ENCODE measurements at places on chromosomes 16 and 17.
A peak's percentile ranks its signal among the peaks of the same experiment; 100 is the strongest.

- DNase-seq: no peak
Measured at GRCh38 chr17:64635647-64636305, 26.3 kb downstream of the SMURF2 start.

- peak; percentile 77 for DNase-seq
Measured at GRCh38 chr17:54968988-54969332, 395 bp downstream of the STXBP4 start.

GRCh38 chr17:47774987-47775580 lies 42.0 kb downstream of the TBX21 start:
- DNase-seq: no peak

- no peak for DNase-seq
Measured at GRCh38 chr17:79831265-79832217, 7.7 kb downstream of the CBX4 start.

- no peak for DNase-seq
Measured at GRCh38 chr17:3659541-3660111, 8.8 kb downstream of the TAX1BP3 start.

DNA sequence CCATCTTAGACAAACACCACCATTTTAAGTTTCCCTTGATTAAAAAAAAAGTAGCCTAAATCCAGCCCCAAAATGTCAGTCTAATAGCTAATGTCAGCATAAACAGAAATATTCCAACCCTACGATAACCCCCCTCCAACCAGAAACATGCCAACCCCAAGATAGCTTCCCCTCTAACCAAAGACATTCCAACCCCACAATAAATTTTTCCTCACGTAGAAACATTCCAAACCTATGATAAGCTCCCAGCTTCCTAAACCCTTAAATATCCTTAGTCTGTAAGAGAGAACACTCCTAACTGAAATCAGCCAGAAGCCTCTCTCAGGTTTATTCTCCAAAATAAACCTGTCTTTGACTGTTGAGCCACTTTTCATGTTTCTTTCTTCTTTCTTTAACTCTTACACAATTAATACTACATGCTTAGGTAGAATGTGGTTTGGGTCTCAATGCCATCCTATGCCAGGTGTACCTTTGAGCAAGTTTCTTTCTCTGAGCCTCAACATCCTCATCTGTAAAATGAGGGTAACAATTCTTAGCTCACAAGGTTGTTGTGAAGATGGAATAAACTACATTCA lies 10.5 kb upstream of the KRT38 start:
- DNase-seq: no peak

GRCh38 chr17:62765351-62765750 lies 42.8 kb downstream of the MARCHF10 start:
- DNase-seq: no peak

DNA sequence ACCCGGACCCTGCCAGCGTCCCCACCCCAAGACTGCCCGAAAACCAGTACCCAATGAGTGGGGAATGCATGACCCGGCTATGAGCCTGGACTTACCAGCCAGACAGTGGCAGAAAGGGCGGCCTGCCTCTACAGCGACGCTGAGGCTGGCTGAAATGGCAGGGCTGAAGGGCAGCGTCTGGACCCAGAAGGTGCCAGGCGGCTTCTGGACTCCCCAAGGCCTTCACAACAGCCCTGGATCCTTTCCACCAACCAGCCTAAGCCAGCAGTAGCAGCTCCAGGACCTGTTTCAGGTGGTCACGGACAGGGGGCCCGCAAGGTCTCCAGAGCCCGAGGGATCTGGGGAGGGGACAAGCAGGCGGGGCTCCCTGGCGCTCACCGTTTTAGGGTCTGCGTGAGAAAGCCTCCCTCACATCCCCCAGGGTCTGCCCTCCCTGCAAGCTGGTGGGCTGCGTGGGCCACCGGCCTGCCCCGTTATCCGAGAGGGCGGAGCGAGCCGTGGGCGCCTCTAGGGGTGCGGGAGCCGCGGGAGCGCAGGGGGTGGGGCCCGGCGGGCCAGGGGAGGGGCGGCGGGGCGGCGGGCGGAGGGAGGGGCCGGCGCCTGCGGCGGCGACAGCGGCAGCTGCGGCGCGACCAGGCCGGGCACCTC lies at the start of gene RIPOR1:
RIPOR1 (plus strand) TSS at position 608 of the 648 bp plus-strand sequence. CDS start 9,618 bp downstream, outside the sequence.
- DNase-seq: peak; percentile 83

DNA sequence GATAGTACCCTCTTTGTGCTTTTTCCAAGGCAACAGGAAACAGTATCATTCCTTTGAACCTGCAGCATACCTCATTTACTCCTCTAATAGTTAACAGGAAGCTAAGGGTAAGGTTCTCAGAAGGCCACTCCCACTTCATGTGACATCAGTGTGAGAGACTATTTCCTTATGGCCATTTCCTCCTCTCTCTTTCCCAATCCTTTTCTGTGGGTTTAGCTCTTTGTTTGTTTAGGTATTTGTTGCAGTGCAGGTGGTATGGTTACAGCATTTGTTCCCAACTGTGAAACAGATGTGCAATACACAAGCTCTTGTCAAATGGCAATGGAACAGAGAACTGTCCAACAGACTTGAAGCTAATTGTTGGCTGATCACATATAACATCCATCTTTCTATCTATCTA lies 14.7 kb downstream of the TMC5 start:
- no peak for DNase-seq

GRCh38 chr16:87735270-87736007 lies 30.3 kb downstream of the KLHDC4 start:
- no peak for DNase-seq

DNA sequence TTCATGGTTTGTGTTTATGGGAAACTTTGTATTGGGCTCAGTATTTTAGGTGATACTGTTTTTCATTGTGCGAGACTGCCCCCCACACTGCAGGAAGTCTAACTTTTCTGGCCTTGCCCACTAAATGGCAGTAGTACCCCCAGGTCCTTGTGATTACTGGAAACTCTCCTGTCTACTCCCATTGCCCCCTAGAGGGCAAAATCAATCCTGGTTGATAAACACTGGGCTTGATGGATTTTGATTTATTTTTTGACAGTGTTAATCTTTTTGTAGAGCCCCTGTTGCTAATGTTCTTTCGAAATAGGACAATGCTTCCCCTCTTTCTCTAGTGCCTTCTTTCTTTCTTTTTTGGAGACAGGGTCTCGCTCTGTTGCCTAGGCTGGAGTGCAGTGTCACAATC lies 15.5 kb downstream of the METTL9 start:
- no peak for DNase-seq

- DNase-seq: no peak
Measured at GRCh38 chr16:65069766-65070165, 52.1 kb downstream of the CDH11 start.

DNA sequence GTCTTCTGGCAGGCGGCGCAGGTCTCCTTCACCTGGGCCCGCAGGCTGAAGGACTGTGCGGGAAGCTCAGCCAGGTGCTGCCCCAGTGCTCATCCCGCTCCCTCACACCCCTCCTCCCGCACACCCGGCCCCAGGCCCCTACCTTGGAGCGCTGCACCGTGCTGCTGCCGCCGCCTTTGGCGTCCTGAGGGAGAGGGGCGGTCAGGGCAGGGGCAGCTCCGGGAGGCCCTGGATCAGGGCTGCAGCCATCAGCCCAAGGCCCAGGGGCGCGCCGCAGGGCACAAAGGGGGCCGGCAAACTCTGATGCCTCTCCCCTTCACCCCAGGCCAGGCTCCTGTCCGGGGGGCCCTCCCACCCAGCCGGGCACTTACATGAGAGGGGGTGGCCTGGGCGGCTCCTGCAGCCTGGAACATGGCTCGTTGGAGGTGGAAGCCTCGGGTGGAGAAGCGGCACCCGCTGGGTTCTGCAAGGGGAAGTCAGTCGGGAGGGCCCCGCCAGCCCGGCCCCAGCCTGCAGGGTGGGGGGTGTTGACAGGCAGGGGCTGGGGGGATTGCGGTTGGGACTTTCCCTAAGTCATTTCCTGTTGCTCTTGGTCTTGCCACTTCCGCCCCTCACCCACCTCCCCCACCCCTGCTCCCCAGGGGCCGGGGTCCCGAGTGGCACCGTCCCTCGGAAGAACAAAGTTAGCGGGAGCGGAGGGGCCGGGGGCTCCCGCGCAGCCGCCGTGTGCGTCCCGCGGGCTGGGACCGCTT lies 863 bp downstream of the LIMD2 start:
- peak; percentile 92 for DNase-seq

DNA sequence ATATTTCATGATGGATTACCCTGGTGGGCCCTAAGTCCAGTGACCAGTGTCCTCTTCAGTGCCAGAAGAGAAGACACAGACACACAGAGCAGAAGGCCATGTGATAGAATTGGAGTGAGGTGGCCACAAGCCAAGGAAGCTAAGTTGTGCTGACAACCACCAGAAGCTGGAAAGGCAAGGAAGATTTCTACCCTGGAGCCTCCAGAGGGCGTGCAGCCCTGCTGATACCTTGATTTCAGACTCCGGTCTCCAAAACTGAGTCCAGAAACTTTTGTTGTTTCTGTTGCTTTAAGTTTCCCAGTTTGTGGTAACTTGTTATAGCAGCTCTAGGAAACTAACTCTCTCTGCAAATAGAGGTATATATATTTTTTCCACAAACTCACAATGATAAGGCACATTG lies 396.6 kb upstream of the ASIC2 start:
- DNase-seq: no peak

DNA sequence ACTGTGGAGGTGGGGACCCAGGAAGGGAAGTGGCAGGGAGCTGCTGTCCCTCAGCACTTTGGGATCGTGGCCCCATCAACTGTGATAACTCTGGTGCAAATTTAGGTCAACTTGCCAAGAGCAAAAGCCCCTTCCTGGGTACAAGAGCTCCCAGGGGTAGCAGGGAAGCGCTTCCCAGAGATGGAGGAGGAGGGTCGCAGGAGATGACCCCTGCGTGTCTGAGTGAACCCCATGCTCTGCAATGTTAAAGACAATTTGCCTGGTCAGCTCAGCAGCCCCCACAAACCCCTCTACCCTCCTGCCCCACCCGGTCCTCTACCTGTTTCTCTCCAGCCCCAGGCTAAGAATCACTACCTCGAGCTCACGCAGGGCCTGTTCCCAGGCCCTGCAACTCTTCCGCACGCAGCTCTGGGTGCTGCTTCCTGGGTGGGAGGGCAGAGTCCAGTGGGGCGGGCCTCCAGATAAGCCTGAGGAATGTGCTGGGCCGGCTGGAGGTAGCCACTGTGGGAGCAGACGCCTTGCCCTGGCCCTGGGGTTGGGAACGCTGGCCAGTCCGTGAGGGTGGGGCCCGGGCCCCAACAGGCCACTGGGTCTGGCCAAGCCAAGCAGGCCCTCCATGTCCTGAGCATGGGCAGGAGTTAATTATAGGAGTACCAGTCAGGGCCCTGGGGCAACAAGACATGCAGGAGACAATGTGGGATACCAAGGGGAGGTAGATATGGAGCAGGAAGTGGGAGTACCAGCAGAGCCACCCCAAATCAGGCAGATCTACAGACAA lies 6.1 kb downstream of the DOK4 start:
- DNase-seq: peak; percentile 48

- DNase-seq: no peak
Measured at GRCh38 chr17:9258115-9259015, 237.1 kb downstream of the NTN1 start.

DNA sequence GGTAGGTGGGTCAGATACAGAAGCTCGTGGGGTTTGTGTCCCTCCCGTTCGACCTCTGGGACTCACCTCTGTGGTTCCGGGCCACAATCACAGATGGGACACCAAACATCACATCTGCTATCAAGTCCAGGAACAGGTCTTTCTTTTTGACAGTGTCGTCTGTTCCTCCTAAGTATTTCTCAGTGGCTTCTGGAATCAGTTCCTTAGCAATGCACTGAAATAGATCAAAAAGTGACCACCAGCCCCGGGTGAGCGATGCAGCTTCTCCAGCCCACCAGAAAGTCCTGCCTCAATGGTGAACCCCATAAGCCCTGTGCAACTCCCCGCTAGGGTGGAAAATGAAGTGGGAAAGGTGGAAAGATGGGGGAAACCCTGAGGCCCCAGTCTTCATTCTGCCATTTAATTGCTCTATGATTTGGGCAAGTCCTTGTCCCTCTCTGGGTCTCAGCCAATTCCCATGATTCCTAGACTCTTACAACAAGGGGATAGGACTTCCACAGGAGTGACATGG lies 22.4 kb downstream of the CES1 start:
- DNase-seq: no peak

- DNase-seq: no peak
Measured at GRCh38 chr17:39568702-39569101, 39.0 kb downstream of the NEUROD2 start.

DNA sequence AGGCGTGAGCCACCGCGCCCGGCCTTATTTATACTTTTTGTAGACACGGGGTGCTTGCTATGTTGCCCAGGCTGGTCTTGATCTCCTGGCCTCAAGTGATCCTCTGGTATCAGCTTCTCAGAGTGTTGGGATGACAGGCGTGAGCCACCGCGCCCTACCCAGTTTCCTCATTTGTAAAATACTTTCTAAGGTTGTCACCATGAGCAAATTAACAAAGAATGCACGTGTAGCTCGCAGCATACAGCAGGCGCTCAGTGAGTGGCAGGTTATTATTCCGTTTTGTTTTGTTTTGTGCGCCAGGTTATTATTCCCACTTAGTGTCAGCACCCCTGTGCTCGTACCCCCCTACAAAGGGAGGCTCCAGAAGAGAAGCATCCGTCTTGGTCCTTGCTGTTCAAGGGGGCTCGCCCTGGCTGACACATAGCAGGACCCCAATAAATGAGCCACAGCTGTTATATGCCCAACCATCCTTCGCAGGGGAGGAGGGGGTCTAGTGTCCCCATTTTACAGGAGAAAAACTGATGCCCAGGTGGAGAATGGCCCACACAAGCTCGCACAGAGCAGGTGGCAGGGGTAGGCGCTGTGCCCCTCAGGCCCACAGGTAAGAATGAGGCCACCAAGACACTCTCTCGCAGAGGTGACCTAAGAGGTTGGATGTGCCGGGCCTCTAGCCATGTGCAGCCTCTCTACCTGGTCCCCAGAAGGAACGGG lies 686 bp upstream of the MIEF2 start:
- DNase-seq: no peak

- no peak for DNase-seq
Measured at GRCh38 chr17:45357364-45357997, 40.7 kb upstream of the MAP3K14 start.

DNA sequence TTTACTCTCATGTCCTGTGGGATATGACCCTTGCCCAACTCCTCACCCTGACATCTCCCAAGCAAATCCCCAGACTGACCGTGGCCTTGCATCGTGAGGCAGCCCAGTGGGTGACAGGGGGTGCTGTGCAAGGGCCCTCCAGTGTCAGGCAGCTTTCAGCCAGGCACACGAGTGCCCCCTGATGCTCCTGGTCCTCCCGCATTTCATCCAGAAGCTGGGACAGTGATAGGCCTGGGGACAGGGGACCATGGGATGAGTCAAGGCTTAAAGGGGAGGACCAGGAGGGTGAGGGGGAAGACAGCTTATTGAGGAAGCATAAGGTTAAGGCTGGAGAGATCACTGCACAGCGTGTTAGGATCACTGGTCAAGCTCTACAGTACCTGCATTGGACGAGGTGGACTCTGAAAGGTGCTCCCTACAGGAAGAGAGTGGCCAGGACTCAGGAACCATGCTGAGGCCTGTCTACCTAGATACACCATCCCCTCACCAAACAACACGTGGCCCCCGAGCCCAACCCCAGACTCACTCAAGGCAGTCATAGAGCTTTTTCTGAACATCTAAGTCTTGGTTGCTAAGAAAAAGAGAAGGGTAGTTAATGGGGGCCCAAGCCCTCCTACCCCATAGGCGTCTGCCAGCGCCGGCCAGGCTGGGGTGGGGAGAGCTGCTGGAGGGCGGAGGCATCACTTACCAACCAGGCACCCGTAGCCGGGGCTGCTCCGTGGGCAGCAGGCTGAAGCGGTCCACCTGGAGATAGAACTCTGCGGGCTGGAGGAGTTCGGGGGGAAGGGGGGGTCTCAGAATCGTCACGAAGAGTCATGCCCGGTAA lies 998 bp downstream of the ACD start:
- no peak for DNase-seq
